Fibroblast of mammary gland (primary cell): ENCODE measurements at places on chromosomes 16 and 17.

GRCh38 chr16:20359997-20360396 lies 7.5 kb upstream of the UMOD start:
- no peak for DNase-seq

GRCh38 chr17:49547566-49547965 lies 28.1 kb upstream of the NXPH3 start:
- DNase-seq = no peak

DNA sequence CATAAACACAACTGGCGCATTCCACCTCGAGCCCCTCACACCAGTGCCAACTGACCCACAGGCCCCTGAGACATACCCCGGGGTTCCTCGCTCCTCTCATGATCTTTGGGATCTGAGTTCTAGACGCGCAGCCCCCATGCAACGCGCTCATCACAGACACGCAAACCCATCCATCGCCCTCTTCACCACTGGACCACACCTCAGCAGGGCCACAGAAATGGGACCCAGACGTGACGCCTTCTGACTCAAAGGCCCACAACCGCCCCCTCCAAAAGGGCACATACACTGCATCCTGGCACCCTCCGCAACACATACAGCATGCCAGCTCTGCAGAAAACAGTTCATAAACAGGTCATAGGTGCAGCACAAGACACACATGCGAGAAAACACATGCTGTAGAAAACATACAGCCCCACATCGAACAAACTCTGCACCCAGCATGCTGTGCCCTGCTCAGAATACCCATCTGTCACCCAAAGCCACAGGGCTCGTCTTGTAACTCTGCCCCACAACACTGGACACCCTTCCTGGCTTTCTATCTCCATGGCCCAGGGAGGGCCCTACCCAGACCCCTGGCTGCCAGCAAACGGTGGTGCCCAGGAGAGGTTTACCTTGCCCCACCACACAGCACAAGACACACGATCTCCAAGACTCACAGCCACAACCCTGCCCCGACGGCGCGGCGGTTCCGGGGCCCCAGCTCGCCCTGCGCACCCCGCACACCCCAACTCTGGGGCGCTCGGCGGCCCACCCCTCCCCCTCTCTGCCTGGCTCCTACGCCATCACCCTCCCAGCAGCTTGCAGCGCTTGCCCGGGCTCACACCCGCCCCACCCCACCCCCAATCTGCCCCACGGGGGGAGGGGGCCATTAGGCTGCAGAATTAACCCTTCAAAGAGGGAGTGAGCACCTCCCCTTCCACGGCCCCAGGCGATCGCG lies 887 bp downstream of the ZBTB4 start:
- peak; percentile 41 for DNase-seq

DNA sequence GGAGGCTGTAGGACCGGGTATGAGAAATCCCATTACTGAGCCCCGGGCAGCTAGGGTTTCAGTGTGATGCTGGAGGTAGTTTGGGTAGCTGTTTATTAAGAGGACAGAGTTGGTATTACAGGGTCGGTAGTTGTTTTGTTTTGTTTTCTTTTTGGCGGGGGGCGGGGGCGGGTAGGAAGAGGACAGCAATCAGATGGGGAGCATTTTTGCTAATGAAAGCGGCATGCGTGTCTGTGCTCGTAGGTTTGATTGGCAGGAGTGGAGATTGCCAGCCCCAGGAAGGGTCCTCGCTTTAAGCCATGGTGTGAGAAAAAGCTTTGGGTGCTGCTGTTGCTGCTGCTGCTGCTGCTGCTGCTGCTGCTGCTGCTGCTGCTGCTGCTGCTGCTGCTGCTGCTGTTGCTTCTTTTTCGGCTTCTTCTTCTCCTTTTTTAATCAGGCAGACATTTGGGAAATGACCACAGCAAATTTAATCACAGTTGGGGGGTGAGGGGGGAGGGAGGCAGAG lies 498.5 kb upstream of the ZFHX3 start:
- DNase-seq = no peak

DNA sequence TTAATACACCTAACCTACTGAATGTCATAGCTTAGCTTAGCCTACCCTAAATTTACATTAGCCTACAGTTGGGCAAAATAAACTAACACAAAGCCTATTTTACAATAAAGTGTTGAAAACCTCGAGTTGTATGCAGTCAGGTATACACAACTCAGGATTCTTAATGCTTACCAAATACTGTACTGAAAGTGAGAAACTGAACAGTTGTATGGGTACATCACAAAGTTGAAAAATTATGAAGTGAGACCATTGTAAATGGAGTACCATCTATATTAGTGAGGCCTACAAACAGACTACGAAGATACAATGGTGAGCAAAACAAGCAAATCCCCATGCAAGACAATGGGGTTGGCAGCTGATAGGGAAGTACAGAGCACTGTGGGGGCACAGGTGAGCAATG lies 79.7 kb downstream of the VAT1L start:
- DNase-seq = no peak

- no peak for DNase-seq
These were observed 138.9 kb downstream of the SLC39A11 start for GRCh38 chr17:72953621-72954020.

GRCh38 chr16:55526441-55526840 lies 17.6 kb downstream of the LPCAT2 start:
- no peak for DNase-seq

GRCh38 chr17:47993031-47993564 lies 22.2 kb downstream of the CDK5RAP3 start:
- DNase-seq = no peak
